ENCODE measurements at places on chromosomes 12 and 14.
A peak's percentile ranks its signal among the peaks of the same experiment; 100 is the strongest.

GRCh38 chr12:84730561-84731162, 181.9 kb downstream of the SLC6A15 start:
- H3K27me3 ChIP-seq = no peaks in the 10 kb centered on the region
- H3K4me3 ChIP-seq = no peak overlapping the region
- no peaks in the 10 kb centered on the region for H3K4me1 ChIP-seq
- DNase-seq = no peak

DNA sequence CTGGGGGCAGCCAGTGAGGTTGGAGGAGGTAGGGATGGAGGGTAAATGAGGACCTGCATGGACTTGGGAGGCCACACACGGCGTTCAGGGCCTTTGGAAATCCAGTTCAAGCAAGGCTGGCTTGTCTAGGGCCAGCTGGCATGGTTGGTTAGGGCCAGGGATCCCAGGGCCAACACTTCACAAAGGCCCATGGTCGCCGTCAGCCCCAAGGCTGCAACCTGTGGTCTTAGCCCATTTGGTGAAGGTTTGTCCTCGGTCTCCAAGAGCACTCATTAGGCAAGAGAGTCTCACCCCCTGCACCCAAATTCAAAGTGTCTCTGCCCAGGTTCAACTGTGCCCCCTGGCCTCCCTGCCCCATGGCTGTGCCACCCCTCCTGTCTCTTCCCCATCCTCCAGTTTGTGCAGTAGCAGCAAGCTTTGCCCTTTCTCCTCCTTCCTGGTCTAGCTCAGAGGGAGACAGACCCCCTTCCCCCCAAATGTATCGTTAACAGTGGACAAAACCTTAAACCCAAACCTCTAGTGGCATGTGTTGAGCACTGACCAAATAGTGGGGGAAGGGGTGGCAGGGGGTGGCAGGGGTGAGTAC, 94.1 kb downstream of the NINJ2 start:
- peaks cover 3% of the 10 kb centered on the region for H3K27me3 ChIP-seq
- DNase-seq = no peak
- H3K36me3 ChIP-seq = no peaks in the 10 kb centered on the region
- H3K4me1 ChIP-seq = peaks cover 26% of the 10 kb centered on the region
- H3K4me3 ChIP-seq = no peak overlapping the region
- no peak overlapping the region for H3K27ac ChIP-seq

DNA sequence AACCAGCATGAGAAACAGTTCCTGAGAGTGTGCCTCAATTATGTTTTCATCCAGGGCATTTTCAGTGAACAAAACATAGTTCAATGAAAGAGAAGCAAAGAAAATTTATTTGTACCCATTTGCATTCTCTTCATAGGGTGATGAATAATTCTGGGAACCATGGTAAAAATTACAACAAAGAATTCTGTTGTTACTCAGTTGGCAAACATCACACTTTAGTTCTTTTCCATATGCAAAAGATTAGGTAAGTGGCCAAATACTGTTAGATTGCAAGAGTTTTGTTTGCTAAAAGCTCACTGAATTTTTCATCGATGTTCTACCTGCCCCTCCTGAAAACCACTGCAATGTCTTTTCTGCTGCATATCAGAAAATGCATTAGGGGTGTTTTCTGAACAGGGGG, 132.4 kb upstream of the RGS6 start:
- no peak overlapping the region for H3K4me3 ChIP-seq
- H3K36me3 ChIP-seq = no peaks in the 10 kb centered on the region
- H3K27ac ChIP-seq = no peak overlapping the region
- no peaks in the 10 kb centered on the region for H3K27me3 ChIP-seq

- H3K27me3 ChIP-seq = no peaks in the 10 kb centered on the region
- no peaks in the 10 kb centered on the region for H3K4me1 ChIP-seq
- H3K36me3 ChIP-seq = no peaks in the 10 kb centered on the region
- DNase-seq = peak; percentile 29
- no peak overlapping the region for H3K27ac ChIP-seq
Observed at GRCh38 chr14:47278233-47278842, 397.1 kb downstream of the MDGA2 start.

DNA sequence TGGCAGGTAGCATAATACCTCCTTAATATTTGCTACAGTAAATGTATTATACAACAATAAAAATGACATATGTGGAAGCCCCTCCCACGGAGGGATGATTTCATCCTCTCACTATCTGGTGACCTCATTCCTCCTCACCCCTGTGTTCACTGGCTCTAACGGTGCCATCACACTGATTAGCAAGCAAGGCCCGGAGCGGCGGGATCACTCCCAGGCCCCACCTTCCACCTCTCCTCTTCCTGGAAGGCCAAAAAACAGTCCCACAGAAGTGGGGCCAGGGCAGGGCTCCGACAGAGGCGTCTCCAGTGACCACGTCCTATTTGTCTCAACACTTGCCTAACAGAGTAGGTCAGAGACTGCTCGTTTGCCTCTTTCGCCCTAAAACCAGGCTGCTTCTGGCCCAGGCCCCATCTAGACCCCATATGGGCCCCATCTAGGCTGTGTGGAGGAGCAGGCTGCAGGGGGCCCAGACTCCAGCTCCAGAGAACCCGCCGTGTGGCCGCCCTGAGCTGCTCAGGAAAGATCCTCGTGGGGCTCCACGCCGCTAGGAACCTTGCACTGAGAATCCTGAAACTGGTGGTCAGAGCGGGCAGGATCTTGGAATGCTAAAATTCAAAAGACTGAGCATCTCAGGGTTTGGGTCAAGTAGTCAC, 3.7 kb downstream of the SELPLG start:
- H3K4me1 ChIP-seq = no peaks in the 10 kb centered on the region
- no peaks in the 10 kb centered on the region for H3K27me3 ChIP-seq
- H3K4me3 ChIP-seq = no peak overlapping the region
- no peak overlapping the region for H3K27ac ChIP-seq
- no peaks in the 10 kb centered on the region for H3K36me3 ChIP-seq

GRCh38 chr12:22130671-22131070, 84.7 kb downstream of the CMAS start:
- no peak overlapping the region for H3K27ac ChIP-seq
- H3K4me1 ChIP-seq = no peaks in the 10 kb centered on the region
- no peaks in the 10 kb centered on the region for H3K27me3 ChIP-seq
- no peak for DNase-seq
- H3K4me3 ChIP-seq = no peak overlapping the region

DNA sequence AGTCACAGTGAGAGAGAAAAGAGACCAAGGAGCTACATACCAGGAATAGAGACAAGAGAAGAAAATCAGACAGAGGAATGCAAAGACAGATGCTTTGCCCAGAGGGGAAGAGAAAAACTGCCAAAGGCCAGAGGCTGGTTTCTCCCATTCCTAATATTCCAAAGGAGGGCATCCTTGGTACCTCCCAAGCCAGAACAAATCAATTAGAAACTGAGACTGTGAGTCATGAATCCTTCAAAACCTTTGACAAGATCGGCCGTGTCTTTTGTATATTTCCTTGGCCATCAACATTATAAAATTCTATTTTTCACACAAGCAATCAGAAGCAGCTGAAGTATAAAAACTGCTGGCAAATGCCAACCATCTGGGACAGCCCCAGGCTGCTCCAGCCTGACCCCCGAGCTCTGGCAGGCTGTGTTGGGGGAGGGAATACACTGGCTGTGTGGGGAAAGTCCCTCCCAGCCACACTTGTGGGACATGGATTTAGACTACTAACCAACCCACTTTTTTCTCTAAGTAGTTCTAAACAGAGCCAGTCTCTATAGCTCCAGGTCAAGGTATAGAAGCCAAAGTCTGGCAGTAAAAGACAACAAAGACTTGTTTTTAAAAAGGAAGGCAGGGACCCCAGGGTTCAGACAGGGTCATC, 13.7 kb downstream of the POMT2 start:
- H3K36me3 ChIP-seq = peaks cover 15% of the 10 kb centered on the region
- H3K4me1 ChIP-seq = no peaks in the 10 kb centered on the region
- H3K27ac ChIP-seq = no peak overlapping the region

- peaks cover 5% of the 10 kb centered on the region for H3K4me1 ChIP-seq
- no peaks in the 10 kb centered on the region for H3K36me3 ChIP-seq
- H3K27ac ChIP-seq = no peak overlapping the region
- H3K4me3 ChIP-seq = no peak overlapping the region
- H3K27me3 ChIP-seq = no peaks in the 10 kb centered on the region
Observed at GRCh38 chr12:92568691-92569090, 134.1 kb upstream of the PLEKHG7 start.

DNA sequence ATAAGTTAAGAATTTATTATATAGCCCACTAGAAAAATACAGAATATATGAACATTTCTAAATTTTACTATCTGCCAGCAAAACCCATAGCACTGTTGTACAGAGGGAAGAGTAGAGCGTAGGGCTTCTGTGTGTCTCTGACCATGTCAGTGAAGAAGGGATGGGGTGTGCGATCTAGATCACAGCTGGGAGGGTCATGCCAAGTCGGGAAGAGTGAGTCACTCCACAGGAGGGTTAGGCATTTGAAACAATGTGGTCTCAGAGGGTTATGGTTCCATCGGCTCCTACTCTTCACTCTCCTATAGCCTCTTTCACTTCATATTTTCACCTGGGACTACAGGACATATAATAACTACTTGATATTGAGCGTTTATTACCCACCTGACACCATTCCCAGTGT, 185.1 kb upstream of the DDHD1 start:
- no peak for DNase-seq
- no peak overlapping the region for H3K4me3 ChIP-seq
- no peaks in the 10 kb centered on the region for H3K27me3 ChIP-seq
- H3K27ac ChIP-seq = no peak overlapping the region

- H3K27ac ChIP-seq = no peak overlapping the region
- H3K36me3 ChIP-seq = peaks cover 6% of the 10 kb centered on the region
- no peaks in the 10 kb centered on the region for H3K4me1 ChIP-seq
- DNase-seq = no peak
Observed at GRCh38 chr12:26994109-26994508, 20.1 kb downstream of the TM7SF3 start.
